ENCODE measurements at places on chromosomes 12 and 14.

GRCh38 chr12:113329791-113330417 lies 5.0 kb downstream of the SLC8B1 start:
- no peak for DNase-seq

DNA sequence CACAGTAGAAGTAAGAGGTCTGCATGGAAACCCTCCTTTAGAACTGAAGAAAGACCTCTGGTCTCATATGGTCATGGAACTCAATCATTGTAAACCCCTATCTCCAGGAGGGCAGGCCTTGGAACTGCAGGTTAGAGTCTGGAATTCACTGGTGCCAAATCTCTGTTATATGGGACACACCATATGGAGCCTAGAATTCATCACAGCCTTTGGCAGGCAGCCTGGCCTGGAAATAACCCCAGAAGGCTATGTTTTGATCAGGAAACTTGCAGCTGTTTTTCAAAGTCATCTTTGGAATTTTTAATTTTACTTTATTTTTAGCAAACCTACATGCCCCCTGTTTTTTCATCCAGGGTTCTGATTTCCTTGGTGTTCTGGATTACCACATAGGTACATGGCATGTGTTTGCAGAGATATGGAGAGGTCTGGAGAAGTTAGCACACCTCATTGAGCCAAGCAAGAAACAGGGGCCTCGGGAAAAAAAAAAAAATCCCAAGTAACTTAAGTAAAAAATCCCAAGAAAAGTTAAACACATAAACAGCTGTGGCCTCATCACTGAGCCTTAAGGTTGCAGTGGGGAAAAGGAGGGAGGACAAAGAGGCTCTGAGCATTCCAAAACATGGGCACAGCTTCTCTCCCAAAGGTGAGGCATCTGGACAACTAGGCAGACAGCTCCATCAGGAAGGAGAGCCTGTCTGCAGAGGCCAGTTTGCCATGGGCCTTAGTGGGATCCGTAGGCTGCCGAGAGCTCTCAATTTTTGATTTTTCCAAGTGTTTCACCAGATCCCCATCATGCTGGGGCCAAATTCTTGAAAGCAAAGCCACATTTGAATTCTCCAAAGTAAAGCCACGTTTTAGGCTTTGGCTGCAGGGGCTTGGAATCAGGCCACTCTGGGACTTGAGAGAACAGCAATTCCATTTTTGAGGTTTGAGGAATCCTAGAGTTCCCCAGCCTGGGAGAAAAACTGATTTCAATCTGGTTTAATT lies 339.6 kb upstream of the TBX3 start:
- peak; percentile 64 for DNase-seq

GRCh38 chr12:107978201-107978600 lies 150.9 kb upstream of the WSCD2 start:
- no peak for DNase-seq

GRCh38 chr14:103517174-103517566 lies 5.5 kb downstream of the CKB start:
- DNase-seq: no peak

DNA sequence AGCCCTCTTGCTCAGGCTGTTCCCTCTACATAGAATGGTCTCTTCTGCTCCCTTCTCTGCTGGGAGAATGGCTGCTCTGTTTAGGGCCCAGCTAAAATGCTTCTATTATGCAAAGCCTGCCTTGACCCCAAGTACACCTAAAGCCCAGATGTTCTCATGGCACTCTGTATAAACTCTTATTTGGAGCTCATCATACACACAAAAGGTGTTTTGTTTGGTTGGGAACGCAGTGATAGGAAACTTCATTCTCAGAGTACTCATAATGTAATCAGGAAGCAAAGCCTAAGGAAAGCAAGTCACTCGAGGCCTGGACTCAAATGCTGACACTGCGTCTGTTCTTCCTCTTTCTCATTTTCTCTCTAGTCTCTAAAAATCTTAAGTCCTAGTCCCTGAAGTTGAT lies 38.2 kb upstream of the SYCP3 start:
- no peak for DNase-seq

DNA sequence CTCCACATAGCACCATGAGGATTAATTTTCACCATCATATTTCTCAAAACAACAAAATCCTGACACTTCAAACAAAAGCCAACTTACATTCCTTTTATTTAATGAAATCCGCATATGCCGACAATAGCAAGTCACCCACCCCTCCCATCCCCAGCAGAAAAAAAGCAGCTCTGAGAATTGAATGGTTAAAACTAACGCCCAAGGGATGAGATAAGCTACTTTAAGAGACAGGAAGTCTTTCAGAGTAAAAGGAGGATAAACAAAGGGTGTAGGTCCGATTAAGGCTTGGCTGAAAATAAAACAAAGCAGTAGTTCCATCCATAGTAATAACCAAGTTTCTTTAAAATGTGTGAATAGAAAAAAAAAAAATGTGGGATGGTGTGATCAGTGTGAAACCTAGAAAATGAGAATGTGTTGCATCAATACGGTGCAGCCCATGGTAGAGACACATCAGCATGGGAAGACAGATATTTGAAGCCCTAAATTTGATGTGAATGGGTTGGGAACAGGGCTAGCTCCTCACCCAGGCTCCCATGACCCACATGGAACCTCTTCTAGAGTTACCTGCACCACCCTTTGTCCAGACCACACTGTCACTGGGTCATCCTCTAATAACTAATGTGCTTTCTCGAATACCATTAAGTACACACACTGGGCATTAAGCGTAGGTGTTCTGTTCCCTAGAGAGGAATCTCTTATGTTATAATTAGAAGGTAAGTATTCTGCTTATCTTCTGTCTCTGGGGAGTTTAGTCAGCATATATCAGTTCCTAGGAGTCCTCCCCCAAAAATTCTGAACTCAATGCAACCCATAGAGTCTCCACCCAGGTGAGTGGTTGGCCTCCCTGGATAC lies 31.7 kb downstream of the RTRAF start:
- DNase-seq: no peak

DNA sequence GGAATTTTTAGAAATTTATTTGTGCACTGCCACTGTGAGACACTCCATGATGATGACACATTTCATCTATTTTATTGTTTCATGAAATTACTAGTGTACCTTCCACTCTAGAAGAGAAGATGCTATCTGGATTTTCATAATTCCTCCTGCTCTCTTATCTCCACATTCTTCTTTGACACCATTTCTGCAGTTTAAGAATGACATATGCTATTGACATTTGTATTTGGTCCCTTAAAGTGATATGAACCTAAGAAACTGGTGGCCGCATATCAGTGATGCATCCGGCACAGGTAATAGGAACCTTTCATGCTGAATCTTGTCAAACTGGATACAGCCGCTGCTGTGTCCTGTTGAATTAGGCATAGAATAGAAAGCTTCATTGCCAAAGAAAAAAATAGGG lies 696.3 kb downstream of the TMEM121 start:
- no peak for DNase-seq

DNA sequence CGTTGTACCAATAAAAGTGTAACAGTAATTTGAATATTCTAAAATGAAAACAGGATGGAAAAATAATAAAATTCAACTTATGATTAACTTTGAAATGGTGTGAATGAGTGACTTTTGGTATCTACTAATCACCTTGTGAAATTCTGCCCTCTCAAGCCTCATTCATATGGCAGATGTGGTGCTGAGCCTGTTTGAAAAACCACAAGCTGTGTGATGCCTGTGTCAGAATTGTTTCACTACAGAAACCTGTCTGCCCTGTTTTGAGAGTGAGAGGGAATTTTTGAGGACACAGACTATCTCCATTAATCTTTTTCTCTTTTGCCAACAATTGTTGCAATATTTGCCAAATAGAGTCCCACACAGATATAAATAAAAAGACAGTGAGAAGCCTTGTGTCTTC lies 3.9 kb upstream of the RNU6-7 start:
- DNase-seq: no peak

GRCh38 chr14:25882899-25883298 lies 714.9 kb downstream of the NOVA1 start:
- no peak for DNase-seq

DNA sequence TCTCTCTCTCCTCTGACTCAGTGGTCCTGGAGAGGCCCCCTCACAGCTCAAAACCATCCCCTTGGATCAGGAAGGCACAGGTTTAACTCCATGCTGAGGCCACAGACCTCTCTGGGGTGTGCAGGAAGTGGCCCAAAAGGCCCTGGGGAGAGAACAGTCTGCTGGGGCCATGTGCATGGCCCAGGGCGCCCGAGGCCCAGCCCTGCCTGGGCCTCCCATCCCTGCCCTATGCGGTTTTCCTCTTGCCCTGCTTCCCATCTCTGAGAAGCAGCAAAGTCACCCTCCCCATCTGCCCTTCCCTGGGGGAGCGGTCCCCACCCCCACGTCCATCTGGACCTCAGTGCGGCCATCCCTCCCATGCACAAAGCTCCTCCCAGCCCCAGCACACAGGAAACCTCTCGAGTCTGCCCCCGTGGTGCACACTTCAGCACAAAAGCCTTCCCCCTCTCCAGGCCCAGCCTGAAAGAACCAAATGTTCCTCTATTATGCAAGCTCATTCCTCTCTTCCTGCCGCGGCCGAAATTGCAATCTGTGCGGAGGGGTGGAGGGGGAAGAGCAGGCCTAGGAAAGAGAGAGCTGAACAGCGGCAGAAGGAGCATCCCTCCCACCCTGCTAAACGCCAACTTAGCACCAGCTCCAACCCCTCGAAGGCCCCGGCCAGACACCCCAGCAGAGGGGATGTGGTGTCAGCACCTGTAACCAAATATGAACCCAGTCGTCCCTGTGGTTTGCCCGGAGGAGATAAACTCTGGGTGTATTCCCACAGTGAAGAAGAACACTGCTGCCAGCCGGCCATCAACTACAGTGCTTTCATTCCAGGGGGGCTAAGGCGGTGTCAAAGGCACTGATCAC lies 108.5 kb downstream of the SCARB1 start:
- DNase-seq: peak; percentile 90
